ENCODE measurements at places on chromosomes 6 and 20.

- DNase-seq: no peak
These were observed 2.9 kb downstream of the RXRB start for GRCh38 chr6:33197431-33198048.

- no peak for DNase-seq
These were observed 183.3 kb downstream of the FOXC1 start for GRCh38 chr6:1792989-1793388.

- DNase-seq: no peak
These were observed 70.9 kb downstream of the OPN5 start for GRCh38 chr6:47852727-47853126.

GRCh38 chr6:34665019-34665418, 31.5 kb downstream of the ILRUN start:
- DNase-seq: no peak

GRCh38 chr6:71482742-71483141, 194.1 kb downstream of the OGFRL1 start:
- no peak for DNase-seq

- DNase-seq: no peak
These were observed 87.0 kb upstream of the HMGCLL1 start for GRCh38 chr6:55666037-55666436.

GRCh38 chr20:40572251-40572650, 116.8 kb downstream of the MAFB start:
- DNase-seq: no peak

DNA sequence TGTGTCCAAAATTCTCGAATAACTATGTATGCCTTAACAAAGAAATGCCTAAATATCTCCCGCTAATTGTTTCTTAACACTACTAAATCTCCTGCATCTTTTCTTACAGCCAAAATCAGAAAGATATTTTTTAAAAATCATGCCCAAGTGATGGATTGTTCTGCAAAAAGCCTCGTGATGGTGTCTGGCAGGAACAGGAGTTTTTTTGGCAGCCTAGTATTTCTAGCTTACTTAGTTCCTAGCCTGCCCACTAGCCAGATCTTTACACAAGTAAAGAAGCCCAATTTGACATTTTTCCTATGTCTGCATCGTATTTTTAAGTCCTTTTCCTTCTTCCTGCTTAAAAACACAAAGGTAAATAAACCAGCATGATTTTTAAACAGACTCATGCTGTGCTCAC, 31.5 kb downstream of the SLC2A12 start:
- DNase-seq: no peak

- DNase-seq: no peak
These were observed 501.1 kb downstream of the PTPRT start for GRCh38 chr20:42688576-42688975.

GRCh38 chr6:79186564-79186963, 47.9 kb downstream of the HMGN3 start:
- no peak for DNase-seq

DNA sequence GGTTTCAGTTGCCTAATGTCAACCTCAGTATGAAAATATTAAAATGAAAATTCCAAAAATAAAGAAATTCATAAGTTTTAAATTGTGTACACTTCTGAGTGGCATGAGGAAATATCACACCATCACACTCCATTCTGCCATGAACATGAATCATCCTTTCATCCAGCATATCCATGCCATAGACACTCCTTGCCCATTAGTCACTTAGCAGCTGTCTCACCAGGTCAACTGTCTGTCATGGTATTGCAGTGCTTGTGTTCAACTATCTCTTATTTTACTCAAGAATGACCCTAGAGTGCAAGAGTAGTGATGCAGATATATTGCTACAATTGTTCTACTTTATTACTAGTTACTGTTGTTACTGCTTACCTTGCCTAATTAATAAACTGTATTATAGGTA, 712.4 kb downstream of the EPHA7 start:
- peak; percentile 49 for DNase-seq

DNA sequence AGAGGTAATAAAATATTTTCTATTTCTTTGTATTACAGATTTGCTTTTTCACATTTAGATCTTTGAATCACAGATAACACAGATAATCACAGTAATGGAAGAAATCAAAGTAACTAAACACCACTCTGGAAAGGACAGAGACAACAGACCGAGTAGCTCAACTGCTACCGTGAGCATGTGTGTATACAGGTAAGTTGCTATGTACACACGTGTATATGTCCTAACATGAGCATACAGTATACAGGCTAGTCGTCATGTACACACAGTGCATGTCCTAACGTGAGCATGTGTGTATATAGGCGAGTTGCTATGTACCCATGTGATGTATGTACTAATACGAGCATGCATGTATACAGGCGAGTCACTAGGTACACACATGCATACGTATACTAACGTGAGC, 379.0 kb downstream of the THBS2 start:
- DNase-seq: no peak

GRCh38 chr6:137995371-137995770, 111.8 kb downstream of the PERP start:
- no peak for DNase-seq

- no peak for DNase-seq
These were observed 35.9 kb downstream of the COL12A1 start for GRCh38 chr6:75169689-75170586.

DNA sequence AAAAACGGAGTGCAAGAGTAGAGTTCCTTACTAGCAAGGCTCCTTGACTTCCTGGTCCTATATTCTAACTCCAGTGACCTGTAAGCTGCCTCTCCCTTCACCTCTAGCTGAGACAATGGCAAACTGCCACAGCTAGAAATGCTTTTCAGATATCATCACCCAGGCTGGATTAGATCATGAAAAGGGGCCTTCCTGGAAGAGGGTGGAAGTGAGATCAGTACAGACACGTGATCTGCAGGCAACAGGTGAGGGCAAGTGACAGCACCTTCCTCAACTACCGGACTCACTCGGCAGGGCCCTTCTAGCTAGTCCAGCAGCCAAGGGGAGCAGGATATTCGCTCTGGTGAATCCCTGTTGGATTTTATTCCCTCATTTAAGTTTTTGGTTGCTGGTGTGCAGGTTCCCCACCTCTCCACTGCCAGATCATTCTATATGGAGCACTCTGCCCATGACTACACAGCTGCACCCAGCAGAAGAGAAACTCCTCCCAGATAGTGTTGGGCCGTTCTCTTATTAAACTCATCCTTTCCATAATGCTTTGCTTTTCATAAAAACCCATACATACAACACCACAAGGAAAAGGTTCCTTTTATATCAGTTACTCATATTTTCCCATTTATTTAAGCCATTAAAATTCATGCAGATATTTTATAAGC, 26.4 kb upstream of the FAM83C start:
- DNase-seq: peak; percentile 92

DNA sequence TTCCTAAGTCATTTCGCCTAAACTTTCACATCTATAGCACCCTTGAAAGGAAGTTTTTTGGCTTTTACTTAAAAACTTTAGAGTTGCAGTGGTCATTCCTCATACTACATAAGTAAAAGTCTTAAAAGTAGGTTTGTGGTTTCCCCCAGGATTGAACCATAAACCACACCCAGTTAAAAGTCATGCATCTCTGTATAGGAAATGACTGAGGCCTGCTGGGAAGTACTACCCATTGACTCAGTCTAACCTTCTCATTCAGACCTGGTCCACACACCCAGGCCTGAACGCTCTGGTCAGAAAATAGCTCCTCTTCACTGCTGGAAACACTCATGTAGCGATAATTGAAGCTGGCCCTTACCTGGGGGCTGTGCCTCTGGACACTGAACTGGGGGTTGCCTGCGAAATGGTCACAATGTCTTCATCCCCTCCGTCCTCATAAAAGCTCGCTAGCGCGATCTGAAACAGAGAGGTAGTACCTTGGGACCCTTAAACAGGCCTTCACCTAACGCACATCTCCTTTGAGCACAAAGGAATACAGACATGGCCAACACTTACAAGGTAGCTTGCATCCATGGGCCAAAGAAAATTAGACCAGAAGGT, 2.6 kb downstream of the NSFL1C start:
- no peak for DNase-seq

DNA sequence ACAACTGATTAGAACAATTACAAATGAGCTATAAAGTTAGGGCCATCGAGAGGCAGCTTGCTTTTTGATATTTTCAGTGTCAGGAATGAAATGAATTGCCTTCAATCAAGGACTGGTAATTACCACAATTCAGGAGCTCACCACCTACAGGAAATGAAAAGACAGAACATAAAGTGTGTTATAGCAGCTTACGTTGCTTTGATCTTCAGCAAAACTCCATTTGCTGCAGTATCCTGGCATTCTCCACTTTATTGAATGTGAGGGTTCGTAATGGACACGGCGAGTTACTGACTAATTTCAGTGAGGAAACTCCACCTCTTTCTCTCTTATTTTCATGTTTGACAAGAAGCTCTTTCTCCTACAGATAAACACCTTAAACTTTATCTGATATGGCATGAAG, 440.0 kb upstream of the HSF2 start:
- no peak for DNase-seq

- no peak for DNase-seq
These were observed 69.9 kb downstream of the SGK1 start for GRCh38 chr6:134247844-134248580.

GRCh38 chr6:83781506-83781905, 71.7 kb upstream of the RIPPLY2 start:
- no peak for DNase-seq

- no peak for DNase-seq
These were observed 88.3 kb downstream of the CD24 start for GRCh38 chr6:106886081-106886843.

GRCh38 chr20:57650266-57650665, 30.0 kb upstream of the ZBP1 start:
- no peak for DNase-seq

GRCh38 chr6:28220257-28221133, 4.6 kb upstream of the ZSCAN9 start:
- DNase-seq: no peak

GRCh38 chr6:120083186-120083585, 733.6 kb upstream of the MAN1A1 start:
- DNase-seq: no peak

- no peak for DNase-seq
These were observed 4.0 kb upstream of the CAP2 start for GRCh38 chr6:17389274-17389847.

DNA sequence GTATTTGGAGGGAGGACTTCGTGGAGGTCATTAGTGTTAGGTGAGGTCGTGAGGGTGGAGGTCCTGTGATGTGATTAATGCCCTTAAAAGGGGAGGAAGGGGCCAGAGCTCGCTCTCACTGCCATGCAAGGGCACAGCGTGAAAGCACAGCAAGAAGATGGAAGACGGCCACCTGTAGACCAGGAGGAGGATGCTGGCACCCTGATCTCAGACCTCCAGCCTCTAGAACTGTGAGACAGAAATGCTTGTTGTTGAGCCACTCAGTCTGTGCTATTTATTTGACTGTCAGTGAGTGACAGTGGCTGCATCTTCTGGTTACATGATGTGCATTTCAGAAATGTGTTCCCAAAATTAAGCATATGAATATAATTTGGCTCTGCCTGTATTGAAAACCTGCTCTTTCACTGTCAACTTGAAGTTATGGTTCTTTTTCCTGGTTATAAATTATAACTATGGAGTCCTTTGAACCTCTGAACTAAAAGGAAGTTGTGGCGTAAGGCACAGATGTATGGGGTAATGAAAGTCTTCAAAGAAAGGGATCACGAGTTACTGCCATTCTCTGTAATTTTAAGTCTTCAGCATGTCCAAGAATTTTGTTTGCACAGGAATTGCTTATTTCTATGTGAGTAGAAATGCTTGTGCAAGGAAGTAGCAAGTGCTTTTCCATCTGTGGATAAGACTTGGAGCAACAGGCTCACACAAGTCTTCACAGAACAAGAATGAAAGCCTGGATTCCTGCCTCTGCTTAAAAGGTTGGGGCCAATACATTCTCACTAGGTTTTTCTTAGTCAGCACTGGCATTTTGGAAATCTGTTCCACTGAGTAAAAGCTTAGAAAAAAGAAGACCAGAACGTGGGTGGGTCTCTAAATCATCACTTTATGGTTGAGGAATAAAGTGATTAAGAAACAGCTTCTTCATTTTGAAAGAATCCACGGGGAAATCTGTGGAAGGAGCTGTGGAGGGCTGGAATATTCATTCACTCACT, 10.3 kb downstream of the PPP1R14C start:
- no peak for DNase-seq

- DNase-seq: no peak
These were observed 386.2 kb downstream of the THBS2 start for GRCh38 chr6:168867247-168868102.

DNA sequence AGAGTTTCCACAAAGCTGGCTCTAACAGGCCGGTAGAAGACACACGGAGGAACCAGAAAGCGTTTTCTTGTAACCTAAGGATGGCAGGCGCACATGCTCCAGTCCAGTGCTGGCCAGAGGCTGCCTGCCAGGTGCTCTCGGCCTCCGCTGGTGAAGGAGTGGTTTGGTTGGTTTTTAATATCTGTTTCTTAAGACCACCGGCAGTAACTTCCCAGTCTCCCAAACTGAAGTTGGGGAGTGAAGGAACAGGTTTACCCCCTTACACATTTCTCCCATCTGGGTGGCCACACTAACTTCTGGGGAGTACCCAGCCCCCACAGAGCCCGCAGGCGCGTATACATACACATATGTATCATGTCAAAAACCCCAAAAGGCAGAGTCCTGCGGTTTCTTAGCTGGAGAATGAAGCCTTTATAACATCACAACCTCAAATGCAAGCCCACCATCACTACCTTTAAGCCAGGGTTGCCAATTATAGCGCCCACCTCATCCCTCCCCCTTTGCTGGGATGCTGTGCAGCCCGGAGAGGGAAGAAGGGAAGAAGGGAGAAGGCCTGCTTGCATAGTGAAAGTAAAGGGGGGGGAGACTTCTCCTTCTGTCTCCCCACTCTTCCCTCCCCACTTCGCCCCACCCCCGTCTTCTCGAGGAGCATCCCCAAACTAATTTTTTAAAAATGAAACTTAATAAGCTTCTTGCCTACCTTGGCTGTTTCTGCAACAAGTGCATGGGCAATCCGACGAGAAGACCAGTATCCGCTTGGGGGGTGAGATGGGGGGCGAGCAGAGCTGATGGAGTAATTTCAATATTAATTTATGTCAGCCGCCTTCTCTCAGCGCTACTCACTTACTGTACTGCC, 1.0 kb downstream of the TRERF1 start:
- DNase-seq: no peak

GRCh38 chr6:145561095-145562072, 173.9 kb downstream of the EPM2A start:
- no peak for DNase-seq

- no peak for DNase-seq
These were observed 116.6 kb downstream of the ADAT2 start for GRCh38 chr6:143333749-143334520.
